Stimulated activated CD8-positive, alpha-beta memory T cell treated with anti-CD3 and anti-CD28 coated beads, Interleukin-7, amount 100 ng/mL, for 1 hour (primary cell): ENCODE measurements at places on chromosomes 12 and 14.

GRCh38 chr12:62631471-62632410, 165.1 kb downstream of the MON2 start:
- no peak for DNase-seq

DNA sequence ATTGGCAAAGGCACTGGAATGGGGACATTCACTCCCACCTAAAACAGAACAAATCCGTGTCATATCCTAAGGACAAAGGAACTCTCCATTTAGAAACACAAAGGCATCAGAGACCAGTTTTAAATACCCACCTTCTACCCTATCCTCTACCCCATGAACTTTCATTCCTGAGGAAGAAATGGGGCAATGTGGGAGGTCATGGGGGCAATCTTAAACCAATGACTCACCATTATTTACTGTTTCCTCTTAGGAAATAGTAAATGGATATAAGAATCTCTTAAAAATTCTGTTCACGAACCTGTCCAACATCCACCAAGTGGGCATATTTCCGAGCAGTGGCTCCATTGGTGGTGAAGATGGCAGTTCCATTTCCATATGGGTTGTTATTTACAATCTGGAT, 19.4 kb downstream of the ALDH6A1 start:
- no peak for DNase-seq

DNA sequence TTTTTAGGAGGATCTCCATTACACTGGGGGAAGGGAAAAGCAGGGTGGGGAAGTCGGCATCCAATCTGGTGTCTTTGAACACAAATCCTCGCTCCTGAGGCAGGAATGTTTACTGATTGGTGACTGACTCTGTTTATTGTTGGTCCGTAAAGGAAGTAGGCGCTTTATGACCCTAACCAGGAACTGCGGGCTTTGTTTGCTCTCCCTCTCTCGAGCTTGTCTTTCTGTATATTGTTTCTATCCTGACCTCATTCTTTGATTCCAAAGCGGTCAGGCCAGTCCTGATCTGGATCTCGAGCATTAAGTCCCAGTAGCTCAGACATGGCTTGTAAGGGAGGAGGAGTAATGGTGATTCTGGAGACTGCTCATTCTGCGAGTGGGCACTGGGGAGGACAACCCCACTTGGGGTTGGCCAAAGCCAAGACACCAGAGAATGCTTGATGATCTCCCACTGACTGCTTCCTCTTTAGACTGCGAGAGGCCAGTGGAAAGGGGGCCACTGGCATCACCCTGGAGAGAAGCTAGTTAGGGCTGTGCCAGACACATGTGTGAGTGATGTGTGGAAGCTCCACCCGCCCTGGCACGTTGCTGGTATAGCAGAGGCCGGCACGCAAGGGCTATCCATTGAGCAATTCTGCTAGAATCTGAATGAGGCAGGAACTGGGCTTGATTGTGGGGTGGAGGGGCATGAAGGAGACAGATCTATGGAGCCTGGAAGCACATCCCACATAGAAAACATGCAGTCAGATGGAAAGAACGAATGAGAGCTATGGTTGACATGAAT, 194.6 kb downstream of the PAX9 start:
- no peak for DNase-seq

- DNase-seq = no peak
Observed at GRCh38 chr12:19576506-19577280, 137.4 kb downstream of the AEBP2 start.

DNA sequence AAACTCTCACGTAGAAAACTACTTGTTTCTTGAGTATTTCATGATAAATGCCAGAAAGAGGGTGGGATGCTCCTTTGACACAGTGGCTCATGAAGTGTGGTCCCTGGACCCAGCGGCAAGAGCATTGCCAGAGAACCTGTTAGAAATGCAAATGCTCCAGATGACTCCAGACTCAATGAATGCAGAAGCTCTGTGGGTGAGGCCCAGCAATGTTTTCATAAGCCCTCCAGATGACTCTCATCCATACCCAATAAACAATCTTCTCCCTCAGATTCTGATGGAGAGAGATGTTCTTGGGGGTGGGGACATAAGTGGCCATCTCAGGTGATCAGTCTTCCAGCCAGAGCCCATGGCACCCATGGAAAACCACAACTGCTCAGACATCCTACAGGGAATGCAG, 88.9 kb downstream of the SMOC1 start:
- no peak for DNase-seq

GRCh38 chr12:79255288-79255687, 390.7 kb downstream of the SYT1 start:
- no peak for DNase-seq

DNA sequence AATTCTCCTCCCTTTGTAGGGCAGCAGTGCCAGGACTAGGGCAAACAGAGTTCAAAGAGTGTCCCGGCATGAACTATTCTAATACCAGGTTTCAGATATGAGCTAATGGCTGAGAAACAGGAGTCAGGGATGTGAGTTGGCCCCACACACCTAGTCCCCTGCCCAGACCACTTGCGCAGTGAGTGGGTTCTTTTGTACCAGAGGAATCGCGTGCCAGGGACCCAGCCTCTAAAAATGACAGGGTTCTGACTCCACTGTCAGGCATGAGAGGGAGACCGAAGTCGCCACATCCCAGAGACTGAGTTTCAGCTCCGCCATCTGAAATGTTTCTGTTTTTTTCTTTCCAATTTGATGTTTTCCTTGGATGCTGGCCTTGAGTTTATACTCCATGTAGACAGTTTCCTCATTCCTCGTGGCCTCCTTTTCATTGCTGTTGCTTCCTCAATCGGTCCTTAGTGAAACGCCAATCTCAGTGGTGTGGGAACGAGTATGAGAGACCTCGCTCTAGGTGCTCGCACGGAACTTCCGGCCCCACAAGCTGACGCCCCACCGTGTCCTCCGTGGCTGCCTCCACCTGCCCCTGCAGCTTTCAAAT, 31.5 kb downstream of the FBXL14 start:
- no peak for DNase-seq

GRCh38 chr12:56143217-56143616, 9.2 kb upstream of the MYL6B start:
- DNase-seq = no peak

GRCh38 chr12:1093166-1093751, 102.2 kb downstream of the ERC1 start:
- no peak for DNase-seq

GRCh38 chr14:25400607-25401206, 350.8 kb upstream of the STXBP6 start:
- no peak for DNase-seq

- no peak for DNase-seq
Observed at GRCh38 chr14:76149196-76149595, 2.5 kb upstream of the GPATCH2L start.

- DNase-seq = no peak
Observed at GRCh38 chr14:22664261-22664660, 20.1 kb upstream of the OR6J1 start.

- DNase-seq = no peak
Observed at GRCh38 chr14:64061115-64061514, 208.3 kb downstream of the SYNE2 start.

DNA sequence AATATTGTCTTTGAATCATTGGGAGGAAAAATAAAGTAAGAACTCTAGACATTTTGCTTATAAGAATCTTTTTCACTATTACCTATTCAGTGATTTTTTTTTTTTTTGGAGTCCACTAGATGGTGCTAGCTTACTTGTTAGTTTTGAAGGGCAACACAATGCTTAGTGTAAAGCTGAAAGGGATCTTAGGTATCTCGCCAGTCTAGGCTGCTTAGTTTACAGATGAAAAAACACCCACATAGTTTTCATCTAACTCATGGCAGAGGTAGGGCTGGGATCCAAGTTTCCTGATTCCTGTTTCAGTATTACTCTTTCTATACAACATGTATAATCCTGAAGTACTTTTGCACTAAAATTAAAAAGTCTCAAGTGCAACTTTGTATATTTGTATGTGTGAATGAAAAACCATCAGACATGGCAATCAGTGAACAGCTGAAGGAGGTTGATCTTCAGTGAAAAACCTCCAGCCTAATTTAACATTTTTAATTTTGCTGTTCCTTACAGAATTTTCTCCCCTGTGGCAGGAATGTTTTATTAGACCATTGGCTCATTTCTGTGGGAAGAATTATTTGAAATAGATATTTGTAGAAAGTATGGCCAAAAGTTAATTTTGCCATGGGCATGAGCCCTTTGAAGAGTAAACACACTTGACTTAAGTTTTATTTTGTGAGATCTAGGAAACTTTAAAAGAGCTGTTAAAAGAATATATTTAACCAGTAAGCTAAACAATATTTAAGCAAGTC, 40.7 kb downstream of the LRRIQ1 start:
- DNase-seq = no peak

DNA sequence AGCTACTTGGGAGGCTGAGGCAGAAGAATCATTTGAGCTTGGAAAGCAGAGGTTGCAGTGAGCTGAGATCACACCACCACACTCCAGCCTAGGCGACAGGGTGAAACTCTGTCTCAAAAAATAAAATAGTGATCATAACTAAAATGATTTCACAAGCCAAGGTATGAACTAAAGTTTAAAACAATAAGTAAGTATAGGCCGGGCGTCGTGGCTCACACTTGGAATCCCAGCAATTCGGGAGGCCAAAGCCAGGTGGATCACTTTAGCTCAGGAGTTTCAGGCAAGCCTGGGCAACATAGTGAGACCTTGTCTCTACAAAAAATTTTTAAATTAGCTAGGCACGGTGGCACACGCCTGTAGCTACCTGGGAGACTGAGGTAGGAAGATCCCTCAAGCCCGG, 27.4 kb downstream of the BLTP3B start:
- no peak for DNase-seq

DNA sequence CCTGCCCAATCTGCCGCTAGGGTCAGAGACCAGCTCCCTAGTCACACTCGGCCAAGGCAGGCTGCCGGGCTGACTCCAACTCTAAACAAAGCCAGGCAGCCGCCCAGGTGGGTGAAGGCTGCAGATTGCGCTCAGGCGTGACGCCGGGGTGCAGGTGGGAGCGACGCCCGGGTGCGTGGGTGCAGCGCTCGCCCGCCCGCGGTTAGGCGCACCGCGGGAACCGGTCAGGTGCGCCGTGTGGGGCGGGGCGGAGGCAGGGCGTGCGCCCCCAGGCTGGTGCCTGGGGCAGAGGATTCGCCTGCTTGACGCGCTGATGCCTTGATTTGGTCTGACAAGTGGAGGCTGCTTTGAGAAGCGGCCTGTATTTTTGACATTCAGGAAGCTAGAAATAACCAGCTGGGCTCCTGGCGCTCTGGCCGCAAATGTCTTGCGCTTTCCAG, 126.7 kb upstream of the HIF1A start:
- peak; percentile 16 for DNase-seq

DNA sequence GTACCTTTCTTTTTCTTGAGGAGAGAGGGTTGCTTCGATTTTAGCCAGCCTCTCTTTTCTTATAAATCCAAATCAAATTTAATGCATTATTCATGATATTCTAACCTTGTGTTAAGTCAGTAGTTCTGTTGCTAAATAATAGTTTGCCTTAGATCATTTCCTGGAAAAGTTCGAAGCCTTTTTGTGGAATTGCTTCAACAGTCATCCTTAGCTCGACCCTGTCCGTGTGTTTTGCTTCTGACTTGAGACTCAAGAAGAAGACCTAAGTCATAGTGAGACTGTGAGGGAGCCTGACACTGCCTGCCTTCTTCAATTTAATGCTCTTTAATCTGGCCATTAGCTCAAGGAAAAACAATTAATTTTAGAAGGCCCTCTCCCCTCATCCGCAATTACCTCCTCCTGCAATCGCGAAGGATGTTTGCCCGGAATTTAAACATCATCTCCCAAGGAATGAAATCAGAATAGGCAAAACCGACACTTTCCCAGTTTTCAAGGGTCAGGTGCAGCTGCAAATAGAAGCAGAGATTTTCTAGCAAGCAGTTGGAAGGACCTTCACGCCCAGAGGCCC, 453 bp upstream of the SLC4A8 start:
- no peak for DNase-seq

GRCh38 chr14:81455390-81455789, 55.3 kb upstream of the STON2 start:
- DNase-seq = no peak

DNA sequence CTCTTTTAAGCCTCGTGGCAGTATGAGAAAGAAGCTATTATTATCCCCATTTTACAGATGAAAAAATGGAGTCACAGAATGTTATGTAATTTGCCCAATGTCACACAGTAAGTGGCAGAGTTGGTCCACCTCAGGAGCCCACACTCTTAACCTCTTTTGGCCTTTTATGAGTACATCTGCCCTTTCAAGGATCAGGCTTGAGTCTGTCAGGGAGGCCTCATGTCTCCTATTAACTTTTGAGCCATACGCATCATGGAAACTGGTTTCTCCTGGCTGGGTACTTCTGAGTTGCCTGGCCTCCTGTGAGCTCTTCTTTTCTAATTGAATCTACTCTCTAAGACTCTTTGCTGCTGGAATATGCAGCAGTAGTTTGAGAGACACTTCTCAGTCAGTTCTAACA, 101.7 kb downstream of the BICD1 start:
- DNase-seq = no peak

DNA sequence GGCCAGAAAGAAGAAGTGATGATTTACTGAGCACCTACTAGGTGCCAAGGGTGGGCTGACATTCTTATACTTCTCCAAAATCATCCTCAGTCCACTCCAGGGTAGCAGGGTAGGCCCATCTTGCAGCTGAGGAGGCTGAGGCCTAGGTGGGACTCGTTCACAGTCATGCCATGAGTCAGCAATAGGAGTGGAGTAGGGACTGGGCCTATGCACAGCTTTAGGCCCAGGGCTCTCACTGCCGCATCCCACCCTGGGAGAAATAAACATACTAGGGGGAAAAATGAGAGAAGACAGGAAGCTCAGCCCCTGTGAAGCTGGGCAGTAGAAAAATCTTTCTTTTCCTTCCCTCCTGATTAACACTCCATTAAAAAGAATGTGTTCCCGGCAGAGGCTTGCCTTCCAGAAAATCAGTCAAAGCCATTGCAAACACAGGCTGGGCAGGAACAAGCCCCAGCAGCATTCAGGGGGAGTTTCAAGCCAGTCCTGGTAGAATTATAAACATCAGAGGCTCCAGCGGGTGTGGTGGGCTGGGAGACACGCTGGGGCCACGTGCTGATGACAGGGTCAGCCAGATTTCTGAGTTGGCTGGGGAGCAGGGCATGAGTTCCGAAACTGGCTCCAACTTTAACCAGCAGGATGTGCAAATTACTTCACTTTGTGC, 1.8 kb downstream of the HSPB8 start:
- DNase-seq = no peak

DNA sequence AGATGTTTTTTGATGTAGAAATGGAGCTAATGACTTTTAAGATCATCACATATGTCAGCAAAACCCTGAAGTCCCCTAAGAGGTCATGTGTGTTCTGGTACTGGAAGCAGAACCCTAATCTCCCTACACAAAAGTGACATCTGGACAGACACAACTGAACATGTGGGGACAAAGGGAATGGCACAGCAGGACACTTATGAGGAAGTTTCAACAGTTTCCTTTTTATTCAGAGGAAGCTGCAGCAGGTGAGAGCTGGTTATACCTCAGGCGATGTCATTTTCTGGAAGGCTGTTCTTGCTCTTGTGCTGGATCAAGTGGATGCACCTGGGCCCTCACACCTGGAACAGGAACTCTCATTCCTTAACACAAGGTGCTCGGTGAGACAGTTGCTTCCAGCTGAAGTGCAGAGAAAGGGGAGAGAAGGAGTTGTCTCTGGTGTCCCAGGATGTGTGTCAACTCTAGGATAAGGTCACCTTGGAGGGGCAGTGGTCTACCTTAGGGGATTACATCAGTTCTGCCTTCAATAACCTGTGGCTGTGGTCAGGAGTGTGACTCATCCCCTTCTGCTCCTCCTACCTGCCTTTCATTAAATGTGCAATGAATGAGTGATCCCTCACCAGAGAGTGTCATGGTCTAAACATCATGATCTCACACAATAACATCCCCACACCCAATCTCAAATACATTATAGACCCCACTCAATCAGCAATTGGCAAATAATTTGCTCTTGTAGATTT, 463.4 kb downstream of the TMEM121 start:
- no peak for DNase-seq
